Suppressor macrophage (primary cell): ENCODE measurements at places on chromosomes 4 and X.

- DNase-seq, result no peak
These were observed 462.8 kb downstream of the PCDH18 start for GRCh38 chr4:137069473-137069872.

- no peak for DNase-seq
These were observed 21.9 kb downstream of the COQ2 start for GRCh38 chr4:83262682-83263081.

GRCh38 chr4:11635342-11635741 lies 206.6 kb upstream of the HS3ST1 start:
- peak; percentile 24 for DNase-seq

- no peak for DNase-seq
These were observed 248.0 kb upstream of the DCAF8L1 start for GRCh38 chrX:28229217-28229616.

GRCh38 chrX:153626863-153627674 lies 19.9 kb upstream of the DUSP9 start:
- no peak for DNase-seq

DNA sequence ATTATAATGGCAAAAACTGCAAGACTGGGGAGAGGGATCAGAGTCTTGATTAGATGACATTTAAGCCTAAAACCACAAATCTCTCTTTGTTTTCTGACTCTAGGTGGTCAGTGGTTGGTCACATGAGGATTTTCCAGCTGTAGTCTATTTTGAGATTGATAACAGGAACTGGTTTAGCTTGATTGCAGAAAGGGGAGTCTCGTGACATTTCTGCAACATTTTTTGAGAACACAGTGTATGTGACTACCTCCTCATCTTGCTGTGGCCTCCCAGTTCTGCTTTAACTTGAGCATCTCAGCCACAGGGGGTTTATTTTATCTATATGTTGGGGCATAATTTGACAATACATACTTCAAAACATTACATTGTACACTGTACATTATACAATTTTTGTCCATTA lies 726.4 kb upstream of the MAGEB2 start:
- DNase-seq, result peak; percentile 76

DNA sequence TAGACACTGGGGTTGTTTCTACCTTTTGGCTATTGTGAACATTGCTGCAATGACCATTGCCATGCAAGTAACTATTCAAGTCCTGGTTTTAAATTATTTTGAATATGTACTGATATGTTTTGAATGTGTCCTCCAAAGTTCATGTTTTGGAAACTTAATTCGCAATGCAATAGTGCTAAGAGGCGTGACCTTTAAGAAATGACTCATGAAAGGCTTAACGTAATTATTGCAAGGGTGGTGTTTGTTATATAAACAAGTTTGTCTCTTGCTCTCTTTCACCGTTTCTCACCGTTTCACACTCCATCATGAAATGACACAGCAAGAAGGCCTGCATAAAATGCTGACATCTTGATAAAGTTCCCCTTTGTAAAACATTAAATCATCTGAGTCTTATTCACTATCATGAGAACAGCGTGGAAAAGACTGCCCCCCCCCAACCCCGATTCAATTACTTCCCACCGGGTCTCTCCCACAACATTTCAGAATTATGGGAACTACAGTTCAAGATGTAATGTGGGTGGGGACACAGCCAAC lies 506.9 kb upstream of the FAM47C start:
- DNase-seq, result no peak

- DNase-seq, result no peak
These were observed 344.3 kb downstream of the GBA3 start for GRCh38 chr4:23036921-23037495.

GRCh38 chrX:18173494-18174180 lies 47.0 kb downstream of the BEND2 start:
- no peak for DNase-seq

DNA sequence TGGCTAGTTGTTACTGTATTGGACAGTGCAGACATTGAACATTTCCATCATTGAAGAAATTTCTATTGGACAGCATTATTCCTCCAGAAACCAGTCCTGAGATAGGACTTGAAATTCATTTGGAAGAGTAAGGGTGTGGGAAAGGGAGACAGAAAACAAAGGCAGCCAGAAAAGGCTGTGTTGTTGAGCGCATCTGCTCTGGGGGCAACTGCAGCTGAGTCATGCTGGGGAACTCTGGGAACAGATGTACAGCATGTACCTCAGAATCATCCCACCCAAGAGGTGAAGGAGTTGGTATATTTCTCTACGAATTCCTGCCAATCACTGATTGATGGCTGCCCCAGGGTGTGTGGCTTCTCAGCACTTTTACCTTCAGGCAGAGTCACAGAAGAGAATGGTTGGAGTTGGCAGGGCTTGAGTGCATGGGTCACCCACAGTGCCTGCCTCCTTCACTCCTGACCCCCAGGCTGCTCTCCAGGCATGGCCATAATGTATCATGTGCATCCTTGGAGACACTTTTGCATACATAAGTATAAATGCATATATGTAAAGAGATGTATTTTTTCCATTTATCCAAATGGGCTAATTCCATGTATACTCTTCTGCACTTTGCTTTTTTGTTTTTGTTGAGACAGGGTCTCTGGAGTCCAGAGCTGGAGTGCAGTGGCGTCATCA lies 39.4 kb downstream of the GEMIN8 start:
- DNase-seq, result no peak

DNA sequence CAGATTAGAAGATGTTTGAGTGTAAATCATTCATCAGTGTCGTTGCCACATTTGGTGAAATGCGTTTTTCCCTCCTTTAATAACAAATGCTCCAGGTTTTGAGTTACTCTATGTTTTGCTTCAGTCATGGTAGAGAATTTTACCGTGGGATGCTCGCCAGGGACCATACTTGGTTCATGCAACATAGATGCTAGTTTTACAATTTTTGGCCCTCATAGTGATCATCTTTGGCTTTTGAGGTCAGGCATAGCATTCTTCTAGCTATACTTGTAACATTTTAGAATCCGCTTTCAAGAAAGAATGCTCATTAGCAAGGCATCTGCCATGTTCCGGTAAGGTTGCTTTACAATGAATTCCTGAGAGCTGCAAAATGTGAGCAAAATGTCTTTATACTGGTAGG lies 147.2 kb downstream of the SPCS3 start:
- no peak for DNase-seq

DNA sequence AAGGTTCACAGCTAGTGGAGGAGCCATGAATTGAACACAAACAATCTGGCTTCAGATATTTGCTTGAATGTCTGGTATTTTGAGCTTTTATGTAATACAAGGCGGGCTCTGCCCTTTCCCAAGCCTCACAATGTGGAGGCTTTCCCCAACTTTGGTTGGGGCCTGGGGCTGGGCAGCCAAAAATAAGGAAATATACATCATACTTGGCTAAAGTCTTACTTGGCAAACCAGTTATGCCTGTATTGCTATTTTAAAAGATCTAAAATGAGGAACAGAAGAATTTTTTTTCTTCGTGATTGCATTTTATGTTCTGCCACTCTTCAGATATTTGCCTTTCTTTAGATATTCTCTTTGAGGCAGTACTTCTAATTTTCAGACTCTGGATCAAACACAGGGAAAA lies 26.1 kb downstream of the ARFIP1 start:
- DNase-seq, result peak; percentile 62

DNA sequence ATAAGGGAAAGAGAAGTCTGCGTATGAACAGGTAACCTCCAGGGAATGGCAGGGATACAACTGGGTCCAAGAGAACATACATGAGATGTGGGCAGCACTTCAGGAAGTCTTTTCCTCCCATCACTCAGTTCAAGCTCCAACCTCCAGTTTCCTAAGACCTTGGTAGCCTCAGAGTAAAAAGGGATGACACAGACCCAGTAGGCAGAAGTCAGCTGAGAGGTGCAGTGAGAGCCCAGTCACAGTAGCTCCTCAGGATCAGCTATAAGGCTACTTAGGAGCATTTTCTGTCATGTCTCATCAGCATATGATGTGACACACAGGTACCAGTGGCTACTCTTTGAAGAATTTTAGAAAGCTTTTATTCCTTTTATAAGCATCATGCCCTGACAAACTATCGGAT lies 12.5 kb upstream of the STS start:
- DNase-seq, result peak; percentile 63

GRCh38 chrX:132270699-132271098 lies 51.5 kb upstream of the RAP2C start:
- no peak for DNase-seq

- peak; percentile 62 for DNase-seq
These were observed 17.0 kb upstream of the PAPSS1 start for GRCh38 chr4:107736924-107737448.

- DNase-seq, result no peak
These were observed 91.4 kb downstream of the SLC39A8 start for GRCh38 chr4:102253860-102254259.

DNA sequence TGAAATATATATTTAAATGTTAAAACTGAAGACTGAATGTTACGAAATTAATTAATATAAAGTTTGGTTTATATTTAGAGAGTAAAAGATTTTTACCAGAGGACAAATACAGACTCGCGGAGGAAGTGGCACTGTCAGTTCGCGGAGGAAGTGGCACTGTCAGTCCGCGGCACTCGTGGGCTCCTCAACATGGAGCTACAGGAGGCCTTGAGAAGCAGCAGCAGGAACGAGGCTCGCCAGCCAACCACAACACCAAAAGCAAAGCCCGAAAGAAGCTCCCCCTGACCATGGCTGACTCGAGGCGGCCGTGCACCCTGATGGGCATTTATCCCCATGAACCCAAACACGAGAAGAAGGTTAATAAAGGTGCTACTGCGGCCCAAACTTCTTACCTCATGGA lies 125.3 kb upstream of the PABPC4L start:
- no peak for DNase-seq

DNA sequence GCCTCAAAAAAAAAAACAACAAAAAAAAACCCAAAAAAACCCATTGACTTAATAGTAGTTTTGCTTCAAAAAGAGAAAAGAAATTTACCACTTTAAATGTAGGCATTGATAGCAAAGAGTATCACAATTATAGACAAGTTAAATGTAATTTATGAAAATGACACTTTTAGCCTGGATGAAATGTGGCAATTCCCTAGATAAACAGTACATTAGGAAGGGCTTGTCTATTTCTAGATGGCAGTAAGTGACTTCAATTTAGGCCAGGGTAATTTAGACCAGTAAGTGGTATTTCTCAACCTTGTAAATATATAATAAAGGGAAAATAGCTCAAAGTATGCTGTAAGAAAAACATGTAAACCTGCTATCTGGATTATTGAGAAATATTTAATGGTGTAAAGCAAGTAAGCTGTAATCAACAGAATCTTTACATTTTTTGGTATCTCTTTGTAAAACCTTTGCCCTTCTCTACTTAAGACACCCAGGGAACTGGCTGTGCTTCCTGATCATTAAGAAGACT lies 103.7 kb upstream of the RAPGEF2 start:
- no peak for DNase-seq

GRCh38 chrX:41802958-41803357 lies 79.0 kb downstream of the GPR82 start:
- DNase-seq, result no peak

DNA sequence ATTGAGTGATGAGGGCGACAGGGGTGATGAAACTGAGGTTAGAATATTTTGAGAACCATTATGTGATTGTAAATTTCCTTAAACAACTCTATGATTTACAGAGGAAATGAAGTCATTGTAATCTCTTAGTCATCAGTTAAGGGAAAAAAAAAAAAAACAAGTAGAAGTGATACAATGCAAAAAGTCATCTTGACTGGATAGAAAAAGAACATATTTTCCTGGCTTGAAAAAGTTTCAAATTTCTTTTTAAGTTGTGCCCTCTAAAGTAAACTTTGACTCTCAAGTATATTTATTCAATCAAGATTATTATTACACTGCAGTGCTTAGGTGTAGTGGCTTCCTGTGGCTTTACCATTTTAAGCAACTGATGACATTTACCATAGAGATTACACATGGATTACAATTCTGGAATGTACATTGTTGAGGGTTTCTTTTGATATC lies 40.6 kb downstream of the GABRB1 start:
- DNase-seq, result no peak

- peak; percentile 4 for DNase-seq
These were observed 317.0 kb downstream of the ADGRL3 start for GRCh38 chr4:61517144-61517543.

GRCh38 chr4:90970021-90970420 lies 842.8 kb downstream of the CCSER1 start:
- DNase-seq, result no peak

GRCh38 chr4:180160195-180160983 lies 2082.8 kb upstream of the TENM3 start:
- no peak for DNase-seq

DNA sequence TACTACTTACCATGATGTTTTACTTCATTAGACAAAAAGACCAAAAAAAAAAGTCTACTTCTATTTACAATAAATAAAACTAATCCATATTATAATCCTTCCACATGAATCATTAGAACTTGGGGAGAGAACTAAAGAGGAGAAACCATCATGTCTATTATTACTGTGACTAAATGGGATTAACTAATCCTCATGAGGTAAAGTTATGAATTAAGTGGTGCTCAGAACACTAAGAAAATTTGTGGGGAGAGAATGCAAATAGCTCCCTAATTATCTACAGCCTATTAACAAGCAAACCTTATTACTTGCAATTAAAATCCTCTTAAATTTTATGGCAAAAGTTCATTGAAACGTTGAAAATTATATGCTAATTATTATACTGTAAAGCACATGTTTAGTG lies 68.8 kb downstream of the MAB21L2 start:
- DNase-seq, result no peak

DNA sequence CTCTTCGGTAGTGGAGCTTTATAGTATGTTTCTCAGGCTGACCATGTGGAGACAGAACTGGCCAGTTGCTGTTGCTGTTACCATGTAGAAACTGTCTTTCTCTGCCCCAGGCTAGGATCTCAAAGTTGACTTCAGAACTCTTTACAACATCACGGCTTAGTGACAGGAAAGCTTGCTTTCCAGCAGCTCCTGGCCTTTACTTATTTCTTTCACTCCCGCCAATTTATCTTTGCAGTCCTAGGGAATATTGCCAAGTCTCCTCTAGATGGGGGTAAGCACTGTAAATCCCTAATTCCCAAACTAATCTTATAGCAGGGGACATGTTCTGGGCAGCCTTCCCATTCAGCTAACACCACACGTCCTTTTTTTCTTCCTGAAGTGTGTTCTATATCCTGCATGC lies 631.6 kb downstream of the SPRY1 start:
- no peak for DNase-seq

DNA sequence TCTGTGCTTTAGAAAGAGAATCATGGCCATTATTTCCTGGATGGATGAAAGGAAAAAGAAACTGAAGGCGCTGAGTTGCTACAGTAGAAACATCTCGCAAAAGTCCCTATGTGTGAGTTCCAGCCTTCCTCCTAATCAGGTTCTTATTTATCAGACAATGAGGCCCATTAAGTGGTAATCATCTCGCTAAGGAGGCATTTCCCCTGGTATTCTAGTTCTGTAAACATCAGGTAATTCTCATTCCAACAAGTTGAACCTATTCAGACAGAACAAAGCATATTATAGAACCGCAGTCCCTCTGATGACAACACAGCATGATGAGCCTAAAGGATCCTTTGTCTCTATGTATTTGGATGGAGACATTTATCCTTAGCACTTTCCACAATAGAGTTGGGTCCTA lies 205.7 kb upstream of the MAOA start:
- no peak for DNase-seq
